NCI-H82 (cell line): ENCODE measurements at places on chromosomes 13 and 19.
A peak's percentile ranks its signal among the peaks of the same experiment; 100 is the strongest.

DNA sequence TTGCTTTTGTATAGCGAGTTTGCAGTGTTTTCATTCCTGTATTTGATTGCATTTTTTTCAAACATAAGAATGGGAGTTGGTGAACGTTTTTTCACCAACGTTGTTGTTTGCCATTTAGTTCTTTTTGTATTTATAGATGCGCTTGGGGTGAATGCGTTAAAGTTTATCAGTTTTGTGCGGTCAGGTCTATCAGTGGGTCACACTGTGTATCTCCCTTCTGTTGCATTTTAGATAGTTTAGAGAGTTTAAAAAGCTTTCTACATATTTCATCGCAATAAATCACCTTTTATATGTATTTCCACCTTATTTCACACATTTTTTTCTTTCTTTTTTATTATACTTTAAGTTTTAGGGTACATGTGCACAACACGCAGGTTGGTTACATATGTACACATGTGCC lies 16.4 kb downstream of the OR7A5 start:
- DNase-seq = no peak

- DNase-seq = no peak
These were observed 3.8 kb downstream of the ZC3H4 start for GRCh38 chr19:47109541-47110375.

DNA sequence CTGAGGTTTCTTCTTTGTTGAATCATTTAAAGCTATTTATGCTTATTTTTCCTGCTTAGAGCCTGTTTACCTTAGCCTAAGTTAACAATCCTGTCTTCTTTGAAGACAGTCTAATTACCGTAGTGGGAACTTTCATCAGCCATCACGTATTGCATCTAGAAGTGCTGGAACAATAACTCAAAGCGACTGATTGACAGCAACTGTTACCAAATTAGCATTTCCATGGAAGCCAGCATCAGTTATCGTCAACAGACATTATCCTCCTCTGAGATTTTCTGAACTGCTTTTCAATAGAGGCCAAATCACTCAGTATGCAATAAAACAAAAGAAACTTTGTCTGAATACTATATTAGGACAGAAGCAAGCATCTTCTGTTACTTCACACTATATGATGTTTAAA lies 433.3 kb upstream of the SLITRK1 start:
- DNase-seq = peak; percentile 12

- DNase-seq = no peak
These were observed 27.5 kb upstream of the SERPINE3 start for GRCh38 chr13:51311957-51312520.

- no peak for DNase-seq
These were observed 804 bp downstream of the PLPPR2 start for GRCh38 chr19:11356074-11356397.

DNA sequence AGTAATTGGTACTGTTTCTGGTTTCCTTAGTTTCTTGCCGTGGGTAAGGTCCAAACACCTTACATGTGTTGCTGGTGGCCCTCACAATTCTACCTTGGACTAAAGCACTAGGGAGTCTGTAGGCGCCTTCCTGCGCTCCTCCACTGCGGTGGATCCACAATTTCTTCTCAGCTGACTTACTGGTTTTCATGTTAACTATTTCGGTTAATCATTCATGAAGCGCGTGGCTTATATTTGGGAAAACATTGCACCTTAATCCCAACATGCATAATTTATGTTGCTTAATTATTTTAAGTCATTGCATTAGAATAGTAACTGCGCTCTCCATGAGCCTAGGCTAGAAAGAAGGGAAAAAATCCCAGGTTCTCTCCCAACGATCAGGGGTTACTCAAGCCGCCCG lies 37.7 kb downstream of the ARHGEF7 start:
- DNase-seq = peak; percentile 32
